Kidney tubule cell (primary cell): ENCODE measurements at places on chromosomes 1 and 21.

DNA sequence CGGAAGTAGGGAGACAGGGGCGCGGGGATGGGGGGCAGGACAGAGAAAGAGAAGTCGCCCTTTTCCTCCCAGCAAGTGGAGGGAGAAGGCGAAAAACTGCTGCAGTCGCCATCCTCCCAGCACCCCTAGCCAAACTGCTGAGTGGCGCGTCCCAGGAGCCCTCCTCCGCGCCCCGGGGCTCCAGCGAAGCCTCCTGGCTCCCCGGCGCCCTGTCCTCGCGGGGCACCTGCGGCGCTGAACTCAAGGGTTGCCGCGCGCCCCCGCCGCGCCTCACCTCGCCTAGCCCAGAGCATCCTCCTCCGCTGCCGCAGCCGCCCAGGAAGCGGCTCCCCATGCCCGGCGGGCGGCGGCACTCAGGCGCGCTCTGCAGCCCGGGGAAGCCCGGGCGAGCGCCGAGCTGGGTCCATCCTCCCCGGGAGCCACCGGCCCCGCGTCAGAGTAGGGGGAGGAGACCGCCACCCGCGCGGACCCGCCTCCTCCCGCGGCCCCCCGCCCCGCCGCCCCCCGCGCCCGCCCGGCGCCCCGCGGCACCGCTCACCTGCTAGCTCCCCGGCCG is at the start of gene DAB1:
TSS of gene DAB1 (minus strand) at position 405 of the 556 bp plus-strand sequence. CDS start 133,030 bp downstream, outside the sequence.
- DNase-seq = peak; percentile 36

- no peak for DNase-seq
Measured at GRCh38 chr1:169250022-169250421, 117.6 kb downstream of the NME7 start.

GRCh38 chr1:27103498-27103897 is 51.4 kb downstream of the SLC9A1 start:
- no peak for DNase-seq

DNA sequence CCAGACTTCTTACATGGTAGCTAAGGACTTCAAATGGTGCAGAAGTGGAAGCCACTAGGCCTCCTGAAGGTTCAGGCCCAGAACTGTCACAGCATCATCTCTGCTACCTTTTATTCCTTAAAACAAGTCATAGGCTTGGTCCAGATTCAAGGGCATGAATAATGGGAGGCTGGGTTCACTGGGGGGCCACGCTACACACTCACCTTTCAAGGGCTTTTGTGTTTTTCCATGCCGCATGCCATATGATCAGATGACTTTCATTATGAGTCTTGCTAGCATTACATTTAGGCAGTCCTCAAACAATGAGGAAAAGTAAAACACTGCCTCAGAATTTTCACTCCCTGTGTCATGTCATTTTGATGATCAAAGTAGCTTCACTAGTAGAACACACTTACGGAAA is 83.4 kb downstream of the VPS26C start:
- DNase-seq = no peak

GRCh38 chr1:65581119-65581518 is 160.7 kb downstream of the LEPR start:
- DNase-seq = no peak

GRCh38 chr21:44305691-44306090 is 5.8 kb downstream of the PFKL start:
- no peak for DNase-seq

- peak; percentile 71 for DNase-seq
Measured at GRCh38 chr1:143720087-143721023, 251.4 kb downstream of the FAM72C start.

DNA sequence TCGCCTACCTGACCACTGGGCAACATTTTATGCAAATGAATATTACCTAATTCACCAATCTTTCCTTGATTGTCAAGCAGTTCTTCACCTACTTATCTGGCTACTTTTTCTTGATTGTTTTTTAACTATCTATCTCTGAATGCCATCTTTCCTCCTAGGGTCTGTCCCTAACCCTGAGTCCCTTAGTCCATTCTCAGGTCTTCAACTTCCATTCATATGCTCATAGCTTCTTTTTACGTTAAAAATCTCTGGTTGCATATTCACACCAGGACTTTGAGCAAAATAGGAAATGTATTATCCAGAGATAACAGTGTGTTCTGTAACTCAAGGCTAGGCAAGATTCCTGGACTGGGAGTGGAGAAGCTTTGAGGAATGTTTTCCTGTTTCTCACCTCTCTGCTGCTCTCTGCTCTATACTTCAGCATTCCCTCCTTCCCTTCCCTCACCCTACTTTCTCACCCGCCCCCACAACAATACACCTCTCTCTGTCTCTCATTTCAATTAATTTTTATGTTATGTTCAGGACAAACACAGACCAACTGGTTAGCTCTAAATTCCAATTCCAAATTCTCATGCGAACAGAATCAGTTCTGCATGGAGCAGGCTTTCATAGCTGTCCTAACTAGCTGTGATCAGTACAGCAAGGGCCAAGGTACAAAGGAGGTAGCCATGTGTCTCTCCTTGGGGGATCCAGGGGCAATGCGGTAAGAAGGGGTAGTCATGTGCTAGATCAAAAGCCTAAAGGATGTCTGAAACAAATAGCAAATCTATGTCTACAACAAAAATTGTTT is 278.4 kb downstream of the USH2A start:
- no peak for DNase-seq

DNA sequence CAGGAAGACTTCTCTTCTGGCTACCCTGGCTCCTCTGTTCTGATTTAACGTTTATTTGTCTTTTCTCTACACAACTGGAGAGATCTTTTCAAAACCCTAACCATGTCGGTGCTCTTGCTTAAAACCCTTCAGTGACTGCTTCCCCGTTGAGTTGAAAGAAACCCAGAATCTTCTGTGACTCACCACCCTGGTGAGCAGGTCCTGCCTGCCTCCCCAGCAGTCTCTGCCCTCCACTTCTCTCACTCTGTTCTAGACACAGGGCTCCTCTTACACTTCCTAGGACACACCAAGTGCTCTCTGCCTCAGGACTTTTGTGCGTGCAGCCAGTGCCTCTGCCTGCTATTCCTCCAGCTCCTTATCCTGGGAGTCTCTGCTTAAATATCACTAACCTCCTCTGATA is 131.4 kb downstream of the IER5 start:
- DNase-seq = no peak

DNA sequence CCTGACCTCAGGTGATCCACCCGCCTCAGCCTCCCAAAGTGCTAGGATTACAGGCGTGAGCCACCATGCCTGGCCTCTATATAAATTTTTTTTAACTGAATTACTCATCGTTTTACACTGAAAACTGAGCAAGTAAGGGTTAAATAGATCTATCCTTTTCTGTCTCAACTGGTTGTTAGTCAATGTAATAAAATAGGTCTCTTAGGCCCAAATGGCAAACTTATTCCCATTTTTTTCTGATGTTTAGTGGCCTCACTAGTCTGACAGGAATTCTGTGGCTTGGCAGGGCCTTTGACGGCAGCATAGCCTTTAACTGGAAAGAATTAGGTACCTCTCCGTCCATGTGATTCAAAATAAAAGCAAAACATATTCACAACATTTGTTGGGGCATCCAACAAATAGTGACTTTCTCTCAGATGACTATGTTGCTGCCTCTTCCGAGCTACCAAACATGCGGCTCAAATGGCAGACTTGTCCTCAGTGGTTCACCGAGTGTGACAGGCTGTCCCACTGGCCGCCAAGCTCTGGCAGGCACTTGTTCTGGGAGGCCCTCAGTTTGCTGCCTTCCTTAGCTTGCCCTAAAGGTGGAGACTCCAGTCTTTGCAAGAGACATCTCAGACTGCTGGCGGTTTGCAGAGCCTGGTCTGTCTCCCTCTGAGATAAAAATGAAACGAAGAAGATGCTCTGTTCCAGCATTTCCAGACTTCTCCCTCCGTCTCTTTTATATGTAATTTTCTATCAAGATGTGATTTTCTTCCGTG is 17.4 kb downstream of the ATP1A4 start:
- no peak for DNase-seq

DNA sequence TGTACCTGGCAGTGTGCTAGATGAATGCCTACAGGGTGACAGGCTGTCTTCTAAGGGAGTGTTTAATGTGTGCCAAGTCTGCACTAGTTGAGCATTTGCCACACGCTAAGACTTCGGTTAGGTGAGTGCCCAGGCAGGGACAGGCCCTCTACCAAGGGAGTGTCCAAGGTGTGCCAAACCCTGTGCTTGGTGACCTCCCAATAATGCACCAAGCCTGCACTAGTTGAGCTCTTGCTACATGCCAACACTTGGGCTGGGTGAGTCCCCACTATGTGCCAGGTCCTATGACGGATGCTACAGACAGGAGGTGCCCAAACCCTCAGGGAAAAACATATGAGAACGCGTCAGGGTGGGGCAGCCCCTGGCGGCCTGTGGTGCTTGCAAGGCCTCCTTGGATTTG is 10.8 kb downstream of the SLC6A9 start:
- DNase-seq = no peak

GRCh38 chr1:33351281-33351660 is 30.4 kb upstream of the A3GALT2 start:
- no peak for DNase-seq

DNA sequence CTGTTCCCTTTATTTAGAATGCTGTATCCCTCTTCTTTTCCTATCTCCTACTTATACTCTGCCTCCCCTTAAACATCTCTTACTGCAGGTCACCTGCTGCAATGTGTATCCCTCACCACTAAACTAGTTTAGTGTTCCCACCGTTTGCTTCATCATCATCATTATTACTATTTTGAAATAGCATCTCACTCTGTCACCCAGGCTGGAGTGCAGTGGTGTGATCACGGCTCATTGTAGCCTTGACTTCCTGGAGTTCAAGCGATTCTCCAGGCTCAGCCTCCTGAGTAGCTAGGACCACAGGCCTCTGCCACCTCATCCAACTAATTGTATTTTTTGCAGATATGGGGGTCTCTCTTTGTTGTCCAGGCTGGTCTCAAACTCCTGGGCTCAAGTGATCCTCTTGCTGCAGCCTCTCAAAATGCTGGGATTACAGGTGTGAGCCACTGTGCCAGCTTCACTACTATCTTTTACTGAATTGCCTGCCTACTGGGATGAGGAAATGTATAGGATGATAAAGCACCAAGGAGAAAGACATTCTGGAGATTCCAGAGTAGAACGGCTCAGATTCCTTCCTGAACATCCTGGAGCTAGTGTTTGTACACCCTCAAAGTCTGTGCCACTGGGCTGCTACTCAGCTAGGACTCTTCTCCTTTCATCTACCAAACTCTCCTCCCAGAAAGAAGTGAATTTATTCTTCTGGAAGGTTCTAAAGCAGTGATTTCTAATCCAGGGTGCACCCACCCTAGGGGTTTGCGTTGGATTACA is 8.6 kb upstream of the IFNAR1 start:
- DNase-seq = no peak

- DNase-seq = peak; percentile 51
Measured at GRCh38 chr1:77986810-77987209, 7.9 kb upstream of the FUBP1 start.

GRCh38 chr1:51519048-51519864 is at the start of gene EPS15:
Gene EPS15, minus strand, starts transcription at chr1:51519266. Its CDS starts 35 bp downstream, at chr1:51519231.
- peak; percentile 89 for DNase-seq

- no peak for DNase-seq
Measured at GRCh38 chr1:61842036-61842435, 99.8 kb downstream of the PATJ start.

DNA sequence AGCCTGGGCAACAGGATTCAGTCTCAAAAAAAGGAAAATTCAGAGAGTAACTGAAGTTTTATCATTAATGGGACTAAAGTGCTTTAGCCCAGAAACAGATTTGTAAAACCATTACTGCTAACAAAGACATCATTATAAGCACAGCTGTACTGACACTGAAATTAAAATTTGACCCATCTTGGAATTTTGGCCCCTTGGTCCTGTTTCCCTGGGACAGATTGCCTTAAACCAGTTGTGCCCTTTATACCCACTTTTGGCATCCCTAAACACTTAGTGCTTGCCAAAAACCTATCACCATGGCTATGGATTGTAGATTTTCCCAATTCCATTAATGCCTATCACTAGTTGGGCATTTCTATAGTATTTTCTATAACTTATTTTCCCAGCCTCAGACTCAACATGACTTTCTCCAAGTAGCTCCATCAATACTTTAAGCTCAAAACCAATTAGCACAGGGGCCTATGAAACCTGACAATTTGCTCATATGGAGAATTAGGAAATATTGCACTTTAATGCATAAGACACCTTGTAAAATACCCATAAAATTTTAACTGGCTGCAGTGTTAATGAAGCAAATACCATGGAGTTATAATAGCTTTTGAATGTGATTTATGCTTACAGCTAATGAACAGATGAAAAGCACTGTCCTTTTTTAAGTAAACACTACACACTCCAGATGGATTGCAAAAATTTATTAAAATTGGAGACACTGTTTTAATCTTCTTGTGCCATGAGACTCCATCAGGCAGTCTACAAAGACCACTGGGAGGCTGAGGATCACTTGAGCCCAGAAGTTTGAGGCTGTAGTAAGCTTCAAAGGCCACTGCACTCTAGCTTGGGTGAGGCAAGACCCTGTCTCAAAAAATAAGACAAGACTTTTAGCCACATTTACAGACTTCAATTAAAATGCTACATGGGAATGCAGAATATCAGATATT is 4.3 kb downstream of the GAS5 start:
- DNase-seq = no peak

DNA sequence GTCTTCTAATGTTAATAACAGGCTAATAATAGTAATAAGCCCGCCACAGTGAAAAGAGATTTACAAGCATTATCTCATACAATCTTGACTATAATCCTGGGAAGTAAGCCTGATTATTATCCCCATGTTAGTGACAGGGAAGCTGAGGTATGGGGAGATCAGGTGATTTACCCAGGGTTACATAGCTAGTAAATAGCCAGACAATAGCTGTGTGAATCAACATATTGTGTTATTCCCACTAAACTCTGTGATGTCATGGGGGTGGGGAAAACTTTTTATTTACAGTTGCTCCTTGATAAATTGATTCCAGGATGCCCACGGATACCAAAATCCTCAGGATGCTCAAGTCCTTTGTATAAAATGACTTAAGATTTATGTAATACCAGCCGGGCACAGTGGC is 181.9 kb downstream of the LMO4 start:
- DNase-seq = no peak

DNA sequence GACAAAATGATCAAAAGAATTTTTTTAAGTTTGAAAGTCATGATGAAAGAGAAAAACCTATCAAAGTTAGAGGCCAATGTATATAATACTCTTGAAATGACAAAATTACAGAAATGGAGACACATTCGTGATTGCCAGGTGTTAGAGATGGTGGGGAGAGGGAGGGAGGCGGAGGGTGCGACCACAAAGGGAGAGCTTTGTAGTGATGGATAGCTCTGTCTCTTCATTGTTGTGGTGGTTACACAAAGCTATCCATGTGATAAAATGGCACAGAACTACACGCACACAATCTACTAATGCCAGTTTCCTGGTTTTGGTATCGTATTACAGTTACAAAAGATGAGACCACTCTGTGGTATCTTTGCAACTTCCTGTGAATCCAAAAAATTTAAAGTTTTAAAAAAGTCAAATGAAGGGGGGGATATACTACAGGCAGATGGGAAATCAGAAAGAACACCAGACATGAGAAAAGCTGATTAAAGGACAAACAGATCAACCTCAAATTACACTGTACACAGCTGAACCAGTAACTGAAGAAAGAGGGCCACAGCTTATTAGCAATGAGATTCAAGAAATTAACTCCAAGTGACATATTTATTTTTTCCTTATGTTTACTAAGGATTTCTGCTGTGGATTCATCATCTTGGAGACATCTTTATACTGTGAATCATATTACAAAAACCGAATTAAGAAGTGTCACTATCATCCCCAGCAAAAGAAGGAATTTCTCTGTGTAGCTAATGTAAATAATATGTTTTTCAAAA is 199.1 kb downstream of the SLC45A1 start:
- DNase-seq = no peak

- no peak for DNase-seq
Measured at GRCh38 chr1:26344147-26344920, 9.6 kb downstream of the CRYBG2 start.

GRCh38 chr1:26158908-26159742 is at the start of gene FAM110D:
Gene FAM110D, plus strand, starts transcription at chr1:26159079. Its CDS starts 2,213 bp downstream, at chr1:26161292.
- no peak for DNase-seq

- DNase-seq = peak; percentile 89
Measured at GRCh38 chr1:201488830-201489589, 17.9 kb downstream of the CSRP1 start.
